ENCODE measurements at places on chromosomes 12 and 14.
A peak's percentile ranks its signal among the peaks of the same experiment; 100 is the strongest.

GRCh38 chr12:117863002-117863709, 105.6 kb downstream of the KSR2 start:
- DNase-seq = peak; percentile 68

- DNase-seq = peak; percentile 54
Observed at GRCh38 chr14:52949711-52950409, 990 bp downstream of the FERMT2 start.

- DNase-seq = no peak
Observed at GRCh38 chr12:92436856-92437255, 265.9 kb upstream of the PLEKHG7 start.

- DNase-seq = no peak
Observed at GRCh38 chr14:37622231-37622923, 26.9 kb downstream of the TTC6 start.

- no peak for DNase-seq
Observed at GRCh38 chr12:127290251-127290650, 976.7 kb upstream of the TMEM132C start.

- peak; percentile 46 for DNase-seq
Observed at GRCh38 chr12:109804820-109805761, 28.1 kb downstream of the TRPV4 start.
